Naive thymus-derived CD4-positive, alpha-beta T cell (primary cell): ENCODE measurements at places on chromosomes 13 and 19. TPM values are rescaled to one million over a fixed set of nuclear protein-coding genes. Genes with fewer than 3 reads are reported as not detected.

PALM gene
- not detected in 2 replicates for total RNA-seq

SULT2B1 gene
- not detected for total RNA-seq

DNA sequence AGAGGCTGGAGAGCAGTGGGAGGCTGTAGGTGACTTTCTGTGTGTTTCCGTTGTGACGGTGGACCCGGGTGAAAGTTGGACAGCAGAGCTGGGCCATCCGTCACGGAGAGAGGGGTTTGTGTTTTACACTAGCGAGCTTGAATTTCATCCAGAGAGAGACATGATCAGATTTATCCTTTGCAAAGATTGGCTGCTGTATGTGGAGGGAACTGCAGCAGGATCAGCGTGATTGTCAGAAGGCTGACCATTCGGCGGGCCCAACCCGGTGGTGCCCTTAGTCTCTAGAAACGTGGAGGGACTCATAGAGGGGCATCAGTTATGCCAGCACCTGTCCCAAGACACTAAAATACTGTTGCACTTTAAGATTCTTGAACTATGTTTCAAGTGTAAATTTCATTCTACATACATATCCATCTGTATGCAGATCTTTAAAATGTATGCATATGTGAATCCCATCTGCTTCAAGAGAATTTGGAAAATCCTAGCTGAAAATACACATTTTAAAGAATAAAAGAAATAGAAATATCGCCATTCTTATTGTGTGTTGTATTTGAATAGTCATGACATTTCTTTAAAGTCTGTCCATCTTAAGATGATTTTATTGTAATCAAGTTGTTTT lies 7.0 kb downstream of the FAM124A start:
- H3K36me3 ChIP-seq: no peaks in the 10 kb centered on the region
- H3K27ac ChIP-seq: no peak overlapping the region
- H3K27me3 ChIP-seq: no peaks in the 10 kb centered on the region
- no peak overlapping the region for H3K4me3 ChIP-seq
- no peak for DNase-seq

GRCh38 chr13:32107474-32107873 lies 75.9 kb downstream of the FRY start:
- no peak for DNase-seq
- no peaks in the 10 kb centered on the region for H3K27me3 ChIP-seq
- no peak overlapping the region for H3K27ac ChIP-seq
- no peaks in the 10 kb centered on the region for H3K4me1 ChIP-seq

DNA sequence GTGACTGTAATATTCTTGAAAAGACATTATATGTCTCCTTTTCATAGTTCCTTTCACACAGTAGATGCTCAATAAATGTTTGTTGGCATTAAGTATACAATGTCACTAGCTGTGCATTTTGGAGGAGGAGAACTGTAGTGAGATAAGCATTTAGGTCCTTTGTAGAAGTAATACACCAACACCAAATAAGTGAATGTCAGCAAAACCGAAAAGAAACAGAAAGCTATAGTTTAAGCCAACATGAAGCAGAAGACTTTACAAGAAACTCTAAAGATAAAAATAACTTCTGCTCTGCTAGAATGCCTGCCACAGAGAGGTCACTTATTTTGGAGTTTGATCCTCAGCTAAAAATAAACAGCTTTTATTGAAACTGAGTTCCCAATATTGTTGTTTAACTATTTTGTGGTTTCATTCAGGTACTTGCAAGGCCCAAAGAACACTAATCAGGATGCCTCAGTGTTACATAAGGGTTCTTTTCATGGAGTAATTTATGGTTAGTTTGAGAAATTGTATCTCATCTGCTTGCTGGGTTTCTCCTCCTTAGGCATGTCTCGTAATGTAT lies 86.2 kb downstream of the STARD13 start:
- H3K4me3 ChIP-seq: no peak overlapping the region
- no peaks in the 10 kb centered on the region for H3K36me3 ChIP-seq
- H3K27me3 ChIP-seq: no peaks in the 10 kb centered on the region
- H3K27ac ChIP-seq: no peak overlapping the region

DNA sequence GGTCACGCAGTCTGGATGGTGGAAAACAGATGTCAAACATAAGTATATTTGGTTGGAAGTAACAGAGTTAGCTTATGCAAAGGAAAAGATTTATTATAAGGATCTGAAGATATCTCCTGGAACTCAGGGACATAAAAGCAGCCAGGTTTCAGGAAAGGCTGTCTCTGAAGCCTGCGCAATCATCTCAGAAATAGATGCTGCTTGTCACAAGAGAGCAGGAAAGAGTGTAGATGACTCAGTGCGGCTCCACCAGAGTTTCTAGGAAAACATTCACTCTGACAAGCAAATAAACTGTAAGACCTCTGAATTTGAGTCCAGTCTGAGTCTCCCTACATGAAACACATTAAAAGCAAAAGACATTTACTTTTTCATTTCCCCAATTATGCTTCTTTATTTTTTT lies 220.4 kb upstream of the HTR2A start:
- no peak overlapping the region for H3K4me3 ChIP-seq
- H3K27me3 ChIP-seq: no peaks in the 10 kb centered on the region
- no peaks in the 10 kb centered on the region for H3K36me3 ChIP-seq
- DNase-seq: no peak
- H3K4me1 ChIP-seq: no peaks in the 10 kb centered on the region
- no peak overlapping the region for H3K27ac ChIP-seq

DNA sequence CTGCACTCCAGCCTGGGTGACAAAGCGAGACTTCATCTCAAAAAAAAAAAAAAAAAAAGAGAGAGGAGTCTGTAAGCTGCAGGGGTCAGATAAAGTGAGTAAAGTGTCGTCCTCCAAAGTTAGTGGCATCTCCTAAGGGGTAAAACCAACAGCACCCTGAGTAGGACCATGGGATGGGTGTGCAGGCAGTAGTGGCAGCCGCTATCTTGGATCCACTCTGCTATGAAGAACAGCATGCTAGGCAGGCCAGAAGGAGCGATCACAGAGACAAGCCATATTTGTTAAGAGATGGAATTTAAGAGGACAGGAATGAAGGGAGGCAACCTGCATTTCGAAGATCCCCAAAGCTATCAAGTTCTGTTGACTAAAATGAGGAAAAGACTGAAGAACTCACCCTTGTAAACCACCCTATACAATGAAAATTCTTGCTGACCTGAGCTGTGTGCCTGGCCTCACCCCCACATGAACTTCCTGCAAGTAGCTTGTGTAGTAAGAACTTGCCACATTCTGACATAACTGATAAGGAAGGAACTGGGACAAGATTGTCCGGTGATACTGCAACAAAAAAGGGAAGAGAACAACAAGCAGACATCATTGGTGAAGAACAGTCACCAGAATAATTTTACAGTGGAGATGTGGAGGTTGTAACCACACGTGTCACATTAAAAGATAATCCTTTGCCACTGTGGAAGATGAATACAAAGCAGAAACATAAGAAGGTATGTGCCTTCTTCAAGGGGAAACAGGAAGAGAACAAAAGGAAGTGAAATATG lies 16.2 kb downstream of the DPY19L3 start:
- peaks cover 13% of the 10 kb centered on the region for H3K4me1 ChIP-seq
- H3K27me3 ChIP-seq: no peaks in the 10 kb centered on the region
- H3K36me3 ChIP-seq: no peaks in the 10 kb centered on the region

DNA sequence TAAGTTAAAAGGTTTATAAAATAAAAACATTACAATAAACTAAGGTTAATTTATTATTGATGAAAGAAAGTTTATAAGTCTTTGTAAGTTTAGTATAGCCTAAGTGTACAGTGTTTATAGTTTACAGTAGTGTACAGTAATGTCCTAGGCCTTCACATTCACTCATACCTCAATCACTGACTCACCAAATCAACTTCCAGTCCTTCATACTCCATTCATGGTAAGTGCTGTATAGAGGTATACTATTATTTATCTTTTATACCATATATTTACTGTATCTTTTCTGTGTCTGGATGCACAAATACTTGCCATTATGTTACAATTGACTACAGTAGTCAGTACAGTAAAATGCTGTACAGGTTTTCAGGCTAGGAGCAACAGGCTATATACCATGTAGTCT lies 490.0 kb downstream of the GPC6 start:
- H3K4me3 ChIP-seq: no peak overlapping the region
- DNase-seq: no peak
- H3K27ac ChIP-seq: no peak overlapping the region
- no peaks in the 10 kb centered on the region for H3K36me3 ChIP-seq

DNA sequence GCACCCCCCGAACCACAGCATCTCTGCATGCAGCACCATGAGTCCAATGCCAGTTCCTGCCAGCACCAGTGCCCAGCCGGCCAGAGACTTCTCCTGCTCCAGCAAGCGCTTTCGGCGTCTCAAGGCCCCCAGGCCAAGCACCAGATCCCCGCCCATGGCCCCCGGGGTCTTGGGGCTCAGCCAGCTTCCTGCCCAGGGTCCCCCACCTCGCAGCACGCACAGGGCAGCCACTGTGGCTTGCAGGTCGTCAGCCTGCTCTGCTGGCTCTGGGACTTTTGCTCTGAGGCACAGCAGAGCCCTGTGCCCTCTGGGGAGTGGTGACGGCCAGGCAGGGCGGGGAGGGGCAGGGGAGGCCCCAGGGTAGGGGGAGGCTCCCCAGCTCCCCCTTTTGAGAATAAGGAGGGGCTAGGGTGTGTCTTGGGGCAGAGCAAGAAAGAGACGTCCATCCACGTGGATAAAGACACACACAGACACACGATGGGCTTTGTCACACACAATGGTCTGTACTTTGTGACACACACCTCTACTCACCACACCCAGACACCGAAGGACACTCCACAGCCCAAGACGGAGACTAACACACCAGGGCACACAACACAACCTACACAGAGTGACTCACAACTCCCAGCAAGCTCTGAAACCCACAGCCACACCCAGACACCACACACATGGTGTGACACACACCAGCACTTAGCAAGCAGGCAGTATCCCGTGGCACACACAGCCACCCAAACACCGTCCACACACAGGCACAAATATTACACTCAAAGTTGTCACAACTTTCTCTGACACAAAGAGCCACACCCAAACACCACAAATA lies at the start of gene KCNN4:
Gene KCNN4, minus strand, starts transcription at position 268 of the 820 bp plus-strand sequence. Its CDS starts 112 bp downstream, at position 156.
- peak within 1 kb of the TSS; percentile 71 for H3K27ac ChIP-seq
- H3K4me3 ChIP-seq: peak within 1 kb of the TSS; percentile 42
- H3K36me3 ChIP-seq: no peaks in the 10 kb centered on the region
- no peaks in the 10 kb centered on the region for H3K27me3 ChIP-seq
- H3K4me1 ChIP-seq: peaks cover 38% of the 10 kb centered on the region
- peak; percentile 71 for DNase-seq

ANGPTL4 gene
- total RNA-seq: not detected

- H3K4me1 ChIP-seq: peaks cover 64% of the 10 kb centered on the region
- no peaks in the 10 kb centered on the region for H3K27me3 ChIP-seq
- H3K36me3 ChIP-seq: no peaks in the 10 kb centered on the region
Observed at GRCh38 chr13:48155848-48156247, 60.9 kb upstream of the MED4 start.

QPCTL gene
- 8.5 TPM for total RNA-seq

DNA sequence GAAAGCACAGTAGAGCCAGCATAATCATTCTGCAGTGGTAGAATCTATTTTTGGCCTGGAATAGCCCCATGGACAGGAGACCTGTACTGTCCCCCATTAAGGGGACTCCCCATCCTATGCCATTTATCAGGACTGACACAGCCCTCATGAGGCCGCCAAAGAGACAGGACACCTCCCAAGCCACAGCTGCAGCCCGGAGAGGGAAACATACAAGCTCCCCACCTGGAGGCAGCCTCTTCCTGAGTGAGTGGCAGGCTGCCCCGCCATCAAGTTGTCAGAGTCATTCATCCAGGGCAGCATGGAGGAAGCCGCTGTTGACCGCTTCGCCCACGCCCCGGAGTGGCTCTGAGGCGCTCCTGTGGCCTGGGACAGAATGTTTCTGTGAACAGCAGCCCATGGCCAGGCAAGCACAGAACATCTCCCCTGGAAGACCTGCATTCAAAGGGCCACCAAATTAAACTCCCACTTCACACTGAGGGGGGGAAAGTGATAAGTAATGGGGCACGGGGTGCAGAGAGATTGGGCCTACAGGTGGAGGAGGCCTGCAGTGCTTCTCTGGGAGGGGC lies 111.3 kb downstream of the ZDHHC20 start:
- H3K27ac ChIP-seq: no peak overlapping the region
- peaks cover 23% of the 10 kb centered on the region for H3K4me1 ChIP-seq
- DNase-seq: no peak
- H3K4me3 ChIP-seq: no peak overlapping the region

CASP14 gene
- total RNA-seq: not detected in 2 replicates
